ENCODE measurements at places on chromosomes 1 and 21.

- peak; percentile 34 for DNase-seq
Observed at GRCh38 chr1:174982971-174983689, 16.6 kb upstream of the CACYBP start.

GRCh38 chr1:36894824-36895223 is 139.5 kb downstream of the GRIK3 start:
- DNase-seq: no peak

DNA sequence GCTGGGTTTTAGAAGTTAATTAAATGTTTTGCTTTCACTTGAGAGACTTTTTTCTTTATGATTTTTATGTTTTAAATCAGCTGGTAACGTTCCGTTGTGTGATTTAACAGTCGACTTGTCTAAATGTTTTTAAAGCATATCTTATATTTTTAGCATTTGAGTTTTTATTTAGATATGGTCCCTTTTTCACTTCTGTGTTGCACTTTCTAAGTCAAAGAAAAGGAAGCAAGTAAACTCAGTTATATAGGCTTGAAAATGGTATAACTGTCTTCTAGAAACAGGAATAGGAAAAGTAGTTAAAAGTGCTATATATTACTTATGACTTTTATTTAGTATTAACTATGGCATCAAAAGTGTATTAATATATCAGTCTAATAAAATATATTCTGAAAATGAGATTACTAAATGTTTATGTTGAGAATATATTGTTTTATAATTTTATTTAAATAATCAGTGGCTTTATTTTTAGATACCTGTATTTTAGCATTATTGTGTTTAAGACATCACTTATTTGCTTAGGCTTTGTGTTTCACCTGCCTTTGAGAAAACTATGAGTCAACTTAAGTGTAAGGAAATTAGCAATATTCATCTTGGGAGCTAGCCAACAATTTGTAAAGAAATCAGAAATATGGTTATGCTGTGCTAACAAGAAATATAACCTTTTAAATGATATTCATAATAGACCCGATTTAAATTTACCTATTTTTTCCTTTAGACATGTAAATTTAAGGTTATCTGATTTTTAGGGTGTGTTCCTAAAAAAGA is 60.5 kb downstream of the RABGAP1L start:
- no peak for DNase-seq

DNA sequence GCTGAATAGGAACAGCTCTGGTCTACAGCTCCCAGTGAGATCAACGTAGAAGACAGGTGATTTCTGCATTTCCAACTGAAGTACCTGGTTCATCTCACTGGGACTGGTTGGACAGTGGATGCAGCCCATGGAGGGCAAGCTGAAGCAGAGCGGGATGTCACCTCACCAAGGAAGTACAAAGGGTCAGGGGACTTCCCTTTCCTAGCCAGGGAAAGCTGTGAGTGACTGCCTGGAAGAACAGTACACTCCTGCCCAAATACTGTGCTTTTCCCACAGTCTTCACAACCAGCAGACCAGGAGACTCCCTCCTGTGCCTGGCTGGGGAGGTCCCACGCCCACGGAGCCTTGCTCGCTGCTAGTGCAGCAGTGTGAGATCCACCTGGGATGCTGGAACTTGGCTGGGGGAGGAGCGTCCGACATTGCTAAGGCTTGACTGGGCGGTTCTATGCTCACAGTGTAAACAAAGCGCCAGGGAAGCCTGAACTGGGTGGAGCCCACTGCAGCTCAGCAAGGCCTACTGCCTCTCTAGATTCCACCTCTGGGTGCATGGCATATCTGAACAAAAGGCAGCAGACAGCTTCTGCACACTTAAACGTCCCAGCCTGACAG is 14.7 kb downstream of the CR1L start:
- no peak for DNase-seq

DNA sequence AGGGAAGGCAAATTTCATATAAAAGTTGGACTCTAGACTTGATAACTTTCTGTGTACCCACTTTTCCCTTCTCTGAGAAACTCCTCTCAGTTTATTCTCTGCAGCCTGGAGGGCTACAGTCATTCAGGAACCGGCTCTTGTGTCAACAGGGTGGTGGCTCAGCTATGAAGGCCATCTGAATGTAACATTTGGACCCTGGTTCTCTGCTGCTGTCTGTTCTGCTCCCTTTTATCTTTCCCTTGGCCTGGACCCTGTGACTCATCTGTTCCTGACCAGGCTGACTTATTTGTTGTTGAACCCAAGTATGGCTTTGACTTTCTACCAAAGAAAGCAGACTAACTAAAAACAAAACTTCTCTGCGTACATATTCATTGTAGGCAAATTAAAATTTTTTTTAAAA is 75.4 kb downstream of the CENPF start:
- no peak for DNase-seq

- DNase-seq: peak; percentile 63
Observed at GRCh38 chr1:25707280-25708016, 90.9 kb downstream of the MAN1C1 start.

DNA sequence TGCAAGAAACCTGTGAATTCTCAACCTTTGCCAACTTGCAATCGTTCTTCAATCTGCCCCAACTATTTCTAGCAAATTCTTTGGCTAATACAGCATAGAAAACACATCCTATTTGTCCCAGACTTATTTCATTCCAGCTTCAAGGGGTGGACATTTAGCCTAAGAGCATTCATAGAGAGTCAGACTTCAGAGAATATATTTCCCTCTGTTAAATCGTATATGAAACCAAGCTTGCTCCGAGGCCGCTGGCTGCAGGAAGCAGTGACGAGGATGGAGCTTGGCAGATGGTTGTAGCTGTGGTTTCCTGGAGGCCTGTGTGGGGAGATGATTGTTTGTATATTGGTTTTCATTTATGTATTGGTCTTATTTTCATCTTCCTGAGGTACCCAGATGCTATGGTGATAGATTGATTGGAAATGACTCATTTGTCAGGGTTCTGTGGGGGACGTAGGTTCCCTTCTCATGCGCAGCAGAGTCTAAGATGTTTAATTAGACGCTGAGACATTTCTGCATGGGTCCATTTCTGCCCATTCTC is 26.1 kb downstream of the MAN1C1 start:
- peak; percentile 70 for DNase-seq

DNA sequence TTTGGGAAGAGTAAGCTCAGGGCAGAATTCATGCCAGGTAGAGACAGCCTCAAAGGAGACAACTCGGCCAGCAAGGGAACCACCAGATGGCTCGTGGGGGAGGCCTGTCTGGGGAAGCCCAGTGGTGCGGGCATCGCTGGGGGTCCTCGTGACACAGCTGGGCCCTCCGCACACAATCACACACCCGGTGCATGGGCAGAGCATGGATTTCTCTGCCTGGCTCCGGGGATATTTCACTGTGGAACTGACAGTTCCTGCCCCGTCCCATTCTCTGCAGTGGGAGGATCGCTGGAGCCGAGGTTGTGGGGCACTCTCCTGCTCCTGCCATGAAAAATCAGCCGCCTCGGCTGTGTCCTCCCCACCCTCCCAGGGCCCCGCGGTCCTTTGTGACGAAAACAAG is 108.0 kb downstream of the CRYAA start:
- DNase-seq: no peak

GRCh38 chr1:39666772-39667171 is 5.1 kb downstream of the NT5C1A start:
- DNase-seq: no peak

DNA sequence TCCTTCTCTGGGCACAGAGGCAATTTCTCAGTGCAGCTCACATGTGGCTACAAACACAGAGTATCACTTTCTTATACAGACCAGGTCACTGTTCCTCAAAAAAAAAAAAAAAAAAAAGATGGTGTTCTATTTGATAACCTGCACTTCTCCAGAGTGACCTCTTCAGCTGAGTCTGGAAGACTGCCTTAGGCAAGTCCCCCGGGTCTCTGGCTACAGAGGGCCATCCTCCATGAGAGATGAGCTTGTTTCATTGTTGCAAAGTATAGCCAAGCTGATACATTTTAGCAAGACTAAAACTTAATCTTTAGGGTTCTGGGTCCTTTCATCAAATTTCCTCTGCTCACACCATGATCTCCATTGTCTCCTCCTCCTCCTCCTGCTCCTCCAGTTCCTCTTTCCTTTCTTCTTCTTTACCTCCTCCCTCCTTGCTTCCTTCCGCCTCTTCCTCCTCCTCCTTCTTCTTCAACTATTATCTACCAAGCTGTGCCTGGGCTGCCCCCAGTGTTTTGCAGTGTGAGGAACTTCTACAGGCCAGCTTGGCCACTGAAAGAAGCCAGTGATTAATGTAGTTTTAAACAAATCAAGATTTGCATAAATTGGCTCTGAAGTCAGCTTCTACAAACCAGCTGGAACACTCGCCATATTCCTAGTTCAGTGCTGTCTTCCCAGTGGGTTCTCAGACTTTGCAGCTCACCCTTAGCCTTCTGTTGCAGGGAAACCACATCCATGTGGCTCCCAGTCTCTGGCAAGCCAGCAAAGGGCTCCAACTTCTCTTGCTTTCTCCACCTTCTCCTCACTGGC is 139.4 kb downstream of the RUNX1 start:
- DNase-seq: peak; percentile 32

Measured in fibroblast of skin of right quadriceps (primary cell).